Muscle of leg (tissue), 16 donors: ENCODE measurements at places on chromosomes 4 and X. TPM values are rescaled to one million over a fixed set of nuclear protein-coding genes. Genes with fewer than 3 reads are reported as not detected.
A peak's percentile ranks its signal among the peaks of the same experiment; 100 is the strongest.

DNA sequence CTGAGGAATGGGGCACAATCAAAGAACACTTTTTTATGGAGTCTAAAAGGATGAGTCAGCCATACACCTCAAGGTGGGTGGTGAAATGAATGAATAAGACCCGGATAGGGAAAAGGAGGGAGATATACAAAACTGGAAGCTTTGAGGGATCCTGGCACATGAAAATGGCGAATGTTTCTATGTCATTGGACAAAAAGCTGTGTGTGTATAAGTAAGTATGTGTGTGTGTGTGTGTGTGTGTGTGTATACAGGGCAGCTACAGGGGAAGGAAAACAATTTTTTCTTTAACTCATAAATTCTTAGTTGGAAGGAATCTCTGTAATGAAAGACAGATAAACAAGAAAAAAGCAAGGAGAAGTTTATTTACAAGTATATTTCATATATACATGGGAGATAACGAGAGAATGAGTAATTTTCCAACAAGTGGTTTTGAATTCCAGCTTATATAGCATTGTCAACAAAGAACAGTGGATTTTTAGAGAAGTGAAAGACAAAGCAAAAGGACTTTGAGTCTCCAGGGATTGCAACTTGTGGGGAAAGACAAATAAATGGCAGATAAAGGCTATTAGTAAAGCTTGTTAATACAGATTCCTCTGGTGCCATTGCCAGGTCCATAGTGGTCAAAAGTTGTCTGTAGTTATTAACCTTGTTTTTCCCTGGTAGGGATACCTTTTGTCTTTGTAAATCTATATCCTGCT is 99.7 kb downstream of the MMRN1 start:
- H3K27ac ChIP-seq: no peak overlapping the region
- no peaks in the 10 kb centered on the region for H3K36me3 ChIP-seq
- no peak for DNase-seq
- no peaks in the 10 kb centered on the region for H3K4me1 ChIP-seq
- H3K27me3 ChIP-seq: no peaks in the 10 kb centered on the region

GRCh38 chrX:47664737-47665136 is 5.8 kb upstream of the UXT start:
- no peak overlapping the region for H3K27ac ChIP-seq
- no peak overlapping the region for H3K4me3 ChIP-seq
- DNase-seq: no peak
- H3K27me3 ChIP-seq: no peaks in the 10 kb centered on the region

- DNase-seq: no peak
- no peaks in the 10 kb centered on the region for H3K27me3 ChIP-seq
- no peak overlapping the region for H3K4me3 ChIP-seq
Observed at GRCh38 chr4:129970801-129971200, 874.8 kb downstream of the C4orf33 start.

GRCh38 chr4:31059753-31060522 is 339.8 kb downstream of the PCDH7 start:
- H3K4me3 ChIP-seq: no peak overlapping the region
- H3K27ac ChIP-seq: no peak overlapping the region
- H3K4me1 ChIP-seq: no peaks in the 10 kb centered on the region
- no peak for DNase-seq
- H3K27me3 ChIP-seq: no peaks in the 10 kb centered on the region

- H3K27me3 ChIP-seq: no peaks in the 10 kb centered on the region
- H3K36me3 ChIP-seq: no peaks in the 10 kb centered on the region
- no peak overlapping the region for H3K4me3 ChIP-seq
Observed at GRCh38 chr4:41205854-41206460, 8.4 kb downstream of the APBB2 start.

GRCh38 chr4:16677001-16677944 is 221.2 kb downstream of the LDB2 start:
- H3K4me1 ChIP-seq: peaks cover 10% of the 10 kb centered on the region
- DNase-seq: peak; percentile 87
- no peak overlapping the region for H3K4me3 ChIP-seq
- no peaks in the 10 kb centered on the region for H3K27me3 ChIP-seq

The TMPRSS11B gene
- not detected for total RNA-seq

The CRLF2 gene
- not detected for total RNA-seq

The SOX3 gene
- total RNA-seq: 0.04 TPM

The MAGIX gene
- 2.6 TPM for total RNA-seq
